K562 (cell line): ENCODE measurements at places on chromosomes 16 and 17.

GRCh38 chr17:78965491-78965924 lies 14.2 kb downstream of the LGALS3BP start:
- DNase-seq = no peak

GRCh38 chr17:2282297-2282873 lies 21.2 kb downstream of the SMG6 start:
- DNase-seq = peak; percentile 31

- DNase-seq = no peak
Observed at GRCh38 chr17:56262803-56263202, 109.5 kb downstream of the ANKFN1 start.

GRCh38 chr17:726271-726919 lies 6.0 kb upstream of the TLCD3A start:
- no peak for DNase-seq

DNA sequence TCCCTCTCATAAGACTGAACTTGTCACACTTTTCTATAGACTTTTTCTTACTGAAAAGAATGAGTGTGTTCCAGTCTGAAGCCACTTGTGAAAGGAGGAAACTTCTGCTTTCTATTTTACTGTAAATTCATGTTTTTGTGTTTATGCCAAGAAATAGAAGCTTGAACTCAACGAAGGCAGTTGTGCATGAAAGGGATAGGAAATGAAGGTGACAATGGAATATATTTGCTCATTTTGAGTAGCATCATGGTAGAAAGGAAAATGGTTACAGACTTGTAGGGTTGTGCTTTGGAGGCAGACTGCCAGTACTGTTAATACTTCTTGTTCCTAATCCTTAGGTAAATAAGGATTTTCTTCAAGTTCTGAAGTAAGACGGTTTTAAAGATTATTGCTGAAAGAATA lies 8.1 kb downstream of the CLTC start:
- DNase-seq = no peak

GRCh38 chr17:37239690-37240334 lies 136.0 kb upstream of the C17orf78 start:
- DNase-seq = no peak

DNA sequence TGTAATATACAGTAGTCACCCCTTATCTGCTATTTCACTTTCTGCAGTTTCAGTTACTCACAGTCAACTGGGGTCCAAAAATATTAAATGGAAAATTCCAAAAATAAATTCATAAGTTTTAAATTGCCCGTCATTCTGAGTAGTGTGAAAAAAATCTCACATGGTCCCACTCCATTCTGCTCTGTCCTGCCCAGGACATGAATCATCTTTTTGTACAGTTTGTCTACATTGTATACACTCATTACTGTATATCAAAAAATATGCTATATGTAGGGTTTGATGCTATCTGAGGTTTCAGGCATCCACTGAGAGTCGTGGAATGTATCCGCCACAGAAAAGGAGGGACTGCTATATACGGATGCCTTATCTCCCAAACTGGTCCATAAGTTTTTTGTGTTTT lies 16.0 kb upstream of the APPBP2 start:
- no peak for DNase-seq

GRCh38 chr17:6061290-6061689 lies 8.9 kb upstream of the WSCD1 start:
- no peak for DNase-seq

GRCh38 chr17:82033359-82034085 lies 2.0 kb downstream of the RAC3 start:
- no peak for DNase-seq

DNA sequence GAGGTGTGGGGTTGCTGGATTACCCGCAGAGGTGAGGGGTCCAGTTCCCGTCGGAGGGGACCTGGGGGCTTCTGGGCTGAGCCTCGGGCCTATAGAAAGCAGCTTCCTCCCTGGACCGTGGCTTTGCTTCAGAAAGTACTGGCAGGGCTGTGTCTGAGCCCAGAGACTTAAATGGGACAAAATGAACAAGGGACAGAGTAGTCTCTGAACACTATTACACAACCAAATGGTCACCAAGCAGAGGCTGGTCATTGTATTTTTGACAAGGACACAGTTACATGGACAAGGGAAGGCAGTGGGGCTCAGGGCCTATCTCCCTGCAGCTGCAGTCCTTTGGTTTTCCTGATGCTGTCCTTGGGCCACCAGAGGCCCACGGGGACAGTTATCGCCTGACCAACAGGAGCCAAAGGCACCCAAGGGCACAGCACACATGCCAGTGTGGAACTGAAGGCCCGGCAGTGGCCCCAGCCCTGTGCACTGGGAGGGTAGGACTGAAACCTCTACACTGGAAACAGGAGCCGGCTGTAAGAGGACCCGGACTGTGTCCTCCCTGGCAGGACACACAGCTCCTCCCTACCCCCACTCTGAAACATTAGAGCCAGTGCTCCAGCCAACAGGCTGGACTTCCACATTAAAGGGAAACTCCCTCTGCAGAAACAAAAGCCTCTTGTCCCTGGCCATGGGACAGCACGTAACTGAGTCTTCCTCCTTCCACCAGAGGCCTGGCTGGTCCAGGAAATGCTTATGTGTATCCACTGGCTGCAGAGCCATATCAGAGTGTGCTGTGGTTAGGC lies 26.0 kb upstream of the ERN1 start:
- DNase-seq = no peak

- DNase-seq = no peak
Observed at GRCh38 chr17:68391561-68392268, 65.6 kb downstream of the WIPI1 start.

DNA sequence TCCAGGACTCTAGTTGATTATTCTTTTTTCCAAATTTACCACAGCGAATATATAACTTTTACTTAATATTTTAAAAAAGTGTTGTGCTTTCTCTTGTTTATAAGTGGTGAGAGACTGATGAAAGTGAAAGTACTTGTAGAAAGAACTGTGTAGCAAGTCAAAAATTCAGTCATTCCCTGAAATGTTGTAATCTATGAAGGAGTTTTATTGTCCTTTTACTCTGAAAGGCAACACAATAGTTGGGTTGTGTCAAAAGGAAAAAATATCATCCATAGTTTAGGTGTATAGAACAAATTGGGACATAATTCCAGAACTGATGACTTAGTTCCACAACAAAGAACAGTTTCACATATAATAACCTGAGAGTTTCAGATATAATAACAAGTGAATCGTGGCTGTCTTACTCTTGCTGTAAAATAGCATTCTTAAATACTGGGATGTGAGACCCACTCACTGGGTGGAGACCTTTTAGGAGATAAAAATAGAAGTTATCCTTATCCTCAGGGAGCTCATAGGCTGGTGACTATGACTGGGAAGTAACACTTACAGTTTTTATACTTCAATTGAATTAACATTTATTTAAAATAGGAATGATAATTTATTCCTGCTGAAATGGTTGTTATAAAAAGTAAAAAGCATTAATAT lies 20.6 kb downstream of the CYB5B start:
- no peak for DNase-seq

- no peak for DNase-seq
Observed at GRCh38 chr16:84029297-84030047, 13.1 kb downstream of the SLC38A8 start.

GRCh38 chr17:57629886-57630285 lies 115.2 kb downstream of the CCDC182 start:
- no peak for DNase-seq

- DNase-seq = no peak
Observed at GRCh38 chr17:54530398-54530797, 370.3 kb upstream of the TOM1L1 start.

GRCh38 chr16:83134638-83135037 lies 507.9 kb downstream of the CDH13 start:
- DNase-seq = no peak

DNA sequence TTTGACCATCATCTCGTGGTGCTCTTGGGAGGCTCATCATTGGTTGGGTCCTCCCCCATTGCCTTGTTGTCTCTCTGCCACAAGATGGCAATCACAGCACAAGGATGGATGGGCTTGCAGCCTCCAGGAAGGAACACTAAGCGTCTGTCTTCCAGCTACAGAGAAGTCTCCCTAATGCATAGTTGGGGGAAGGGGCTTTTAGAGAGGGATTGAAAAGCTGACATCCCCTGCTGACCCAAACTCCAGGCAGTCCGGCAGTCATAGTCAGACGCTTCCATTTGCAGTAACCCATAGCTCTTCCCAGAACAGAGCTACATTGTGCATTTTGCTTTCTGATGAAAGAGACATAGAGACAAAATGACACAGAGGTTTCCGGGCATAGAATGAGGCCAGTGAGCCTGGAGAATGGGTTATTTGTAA lies 111.4 kb downstream of the UTP18 start:
- DNase-seq = peak; percentile 63

DNA sequence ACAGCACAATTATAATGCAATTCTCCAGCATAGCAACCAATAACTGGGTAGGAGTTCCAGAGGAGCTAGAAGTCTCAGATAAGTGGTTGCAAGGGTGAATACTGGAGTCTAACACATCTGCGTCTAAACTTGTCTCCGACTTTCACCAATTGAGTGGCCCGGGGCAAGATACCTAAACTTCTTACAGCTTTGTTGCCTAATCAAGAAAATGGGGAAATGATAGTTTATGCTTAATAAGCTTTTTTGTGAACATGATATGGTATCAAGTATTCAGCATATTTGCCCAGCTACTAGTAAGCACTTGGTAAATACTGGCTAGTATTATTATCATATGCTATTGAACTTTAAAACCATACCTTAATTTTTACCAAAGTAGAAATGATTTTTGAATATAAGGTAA lies 183.5 kb downstream of the KCNJ2 start:
- no peak for DNase-seq

DNA sequence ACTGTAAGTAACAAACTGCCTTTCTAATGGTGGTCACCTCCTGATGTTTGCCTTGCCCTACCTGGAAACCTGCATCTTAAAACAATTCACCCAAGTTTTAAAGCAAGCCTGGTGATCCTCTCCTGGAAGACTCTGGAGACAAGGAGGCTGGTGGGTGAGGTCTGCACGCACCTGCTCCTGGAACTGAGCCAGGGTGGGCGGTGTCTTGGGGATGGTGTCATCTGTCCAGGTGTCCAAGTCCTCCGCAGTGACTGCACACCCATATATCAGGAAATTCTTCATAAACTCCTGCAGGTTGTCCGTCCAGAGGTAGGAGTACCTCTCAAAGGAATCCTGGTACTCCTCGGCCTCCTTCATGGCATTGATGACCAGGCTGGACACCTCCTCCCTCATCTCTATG lies 44.9 kb downstream of the DNAH17 start:
- DNase-seq = no peak

DNA sequence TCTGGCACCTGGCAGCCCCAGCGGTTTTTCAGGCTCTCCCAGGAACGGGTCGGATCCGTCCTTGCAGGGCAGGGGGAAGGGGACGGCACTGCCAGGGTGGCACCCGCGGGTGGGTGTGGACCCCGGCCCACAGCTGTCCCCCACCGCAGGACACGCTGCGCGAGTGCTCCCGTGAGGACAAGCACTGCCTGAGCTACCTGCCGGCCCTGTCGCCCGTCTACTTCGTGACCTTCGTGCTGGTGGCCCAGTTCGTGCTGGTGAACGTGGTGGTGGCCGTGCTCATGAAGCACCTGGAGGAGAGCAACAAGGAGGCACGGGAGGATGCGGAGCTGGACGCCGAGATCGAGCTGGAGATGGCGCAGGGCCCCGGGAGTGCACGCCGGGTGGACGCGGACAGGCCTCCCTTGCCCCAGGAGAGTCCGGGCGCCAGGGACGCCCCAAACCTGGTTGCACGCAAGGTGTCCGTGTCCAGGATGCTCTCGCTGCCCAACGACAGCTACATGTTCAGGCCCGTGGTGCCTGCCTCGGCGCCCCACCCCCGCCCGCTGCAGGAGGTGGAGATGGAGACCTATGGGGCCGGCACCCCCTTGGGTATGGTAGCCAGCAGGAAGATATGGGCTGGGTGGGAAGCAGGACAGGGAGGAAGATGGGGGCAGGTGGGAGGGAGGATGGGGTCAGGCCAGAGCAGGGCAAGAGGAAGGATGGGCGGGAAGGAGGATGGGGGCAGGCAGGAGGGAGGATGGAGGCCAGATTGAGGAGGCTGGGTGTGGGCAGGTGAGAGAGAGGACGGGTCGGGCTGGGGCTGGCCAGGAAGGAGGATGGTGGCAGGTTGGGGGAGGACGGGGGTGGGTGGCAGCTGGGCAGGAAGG lies 6.8 kb downstream of the TPSG1 start:
- DNase-seq = no peak

- peak; percentile 58 for DNase-seq
Observed at GRCh38 chr16:9159839-9160550, 68.6 kb downstream of the HAPSTR1 start.

DNA sequence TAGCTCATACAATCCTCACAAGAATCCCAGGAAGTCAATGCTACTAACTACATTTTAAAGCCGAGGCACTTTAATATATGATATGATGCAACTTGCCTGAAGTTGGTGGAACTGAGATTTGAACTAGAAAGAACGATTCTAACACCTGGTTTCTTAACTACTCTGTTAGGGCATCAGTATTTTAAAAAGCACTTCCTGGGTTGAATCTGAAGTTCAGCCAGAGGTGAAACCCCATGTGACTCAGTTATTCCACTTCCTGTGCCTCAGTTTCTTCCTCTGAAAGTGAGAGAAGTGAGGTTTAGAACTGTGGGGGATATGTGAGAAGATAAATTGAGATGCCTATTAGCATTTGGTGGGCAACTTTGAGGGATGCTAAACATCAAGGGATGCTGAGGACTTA lies 129.4 kb upstream of the ANKFN1 start:
- DNase-seq = no peak

DNA sequence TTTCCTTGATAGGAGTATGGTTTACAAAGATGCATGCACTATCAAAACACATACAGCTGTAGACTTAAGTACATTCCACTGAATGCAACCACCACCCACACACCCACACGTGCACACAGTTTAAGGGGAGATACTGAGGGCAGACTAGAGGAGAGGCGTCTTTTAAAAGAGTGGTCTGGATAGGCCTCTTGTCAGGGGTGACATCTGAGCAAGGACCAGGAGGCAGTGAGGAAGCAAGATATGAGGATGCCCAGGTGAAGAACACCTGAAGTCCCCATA lies 12.6 kb downstream of the MPHOSPH6 start:
- DNase-seq = no peak

DNA sequence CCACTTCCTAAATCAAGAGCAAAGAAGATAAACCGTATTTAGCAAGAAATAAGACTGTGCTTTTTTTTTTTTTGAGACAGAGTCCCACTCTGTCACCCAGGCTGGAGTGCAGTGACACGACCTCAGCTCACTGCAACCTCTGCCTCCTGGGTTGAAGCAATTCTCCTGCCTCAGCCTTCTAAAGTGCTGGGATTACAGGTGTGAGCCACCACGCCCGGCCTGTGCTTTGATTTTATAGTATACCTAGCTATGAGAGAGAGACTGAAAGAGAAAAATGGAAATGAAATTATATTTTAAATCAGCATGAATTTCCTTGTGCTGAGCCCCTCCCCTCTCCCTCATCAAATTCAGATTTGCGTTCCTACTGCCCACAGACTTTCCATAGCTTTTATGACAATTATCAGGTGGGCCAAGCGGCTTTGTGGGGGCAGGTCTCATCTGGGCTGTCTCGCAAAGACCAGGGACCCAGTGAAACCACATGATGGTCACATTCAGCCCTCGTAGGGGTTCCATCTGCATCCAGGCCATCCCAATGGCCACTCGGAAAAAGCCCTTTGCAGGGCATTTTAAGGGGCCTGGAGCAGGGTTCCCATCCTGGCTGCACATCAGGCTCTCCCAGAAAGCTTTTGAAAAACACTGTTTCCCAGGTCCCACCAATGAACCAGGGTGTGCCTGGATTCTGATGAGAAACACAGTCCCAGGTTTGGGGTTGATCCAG lies 8.5 kb downstream of the CACNG1 start:
- no peak for DNase-seq

GRCh38 chr16:81657781-81658180 lies 121.3 kb upstream of the PLCG2 start:
- DNase-seq = no peak
